Posterior vena cava (tissue), 2 donors: ENCODE measurements at places on chromosomes 12 and 14. TPM values are rescaled to one million over a fixed set of nuclear protein-coding genes. Genes with fewer than 3 reads are reported as not detected.
A peak's percentile ranks its signal among the peaks of the same experiment; 100 is the strongest.

Gene HOXC10
- 27.9 TPM for total RNA-seq

Gene RNASE7
- total RNA-seq, result not detected

Gene CLEC2A
- total RNA-seq, result not detected

Gene IRAK3
- total RNA-seq, result 24.3 TPM

Gene FOXN4
- total RNA-seq, result not detected

Gene CYP27B1
- 1.1 TPM for total RNA-seq

Gene SERPINA3
- 301 TPM for total RNA-seq

Gene PPFIA2
- total RNA-seq, result 62.6 TPM

Gene IL31
- not detected for total RNA-seq

Gene VDR
- 10.2 TPM for total RNA-seq

Gene ITGA7
- total RNA-seq, result 497 TPM

Gene ENDOU
- 1.7 TPM for total RNA-seq

GRCh38 chr14:34890937-34891336, 15.8 kb upstream of the BAZ1A start:
- DNase-seq, result no peak

GRCh38 chr14:100755649-100756048, 29.0 kb downstream of the DLK1 start:
- no peak for DNase-seq

DNA sequence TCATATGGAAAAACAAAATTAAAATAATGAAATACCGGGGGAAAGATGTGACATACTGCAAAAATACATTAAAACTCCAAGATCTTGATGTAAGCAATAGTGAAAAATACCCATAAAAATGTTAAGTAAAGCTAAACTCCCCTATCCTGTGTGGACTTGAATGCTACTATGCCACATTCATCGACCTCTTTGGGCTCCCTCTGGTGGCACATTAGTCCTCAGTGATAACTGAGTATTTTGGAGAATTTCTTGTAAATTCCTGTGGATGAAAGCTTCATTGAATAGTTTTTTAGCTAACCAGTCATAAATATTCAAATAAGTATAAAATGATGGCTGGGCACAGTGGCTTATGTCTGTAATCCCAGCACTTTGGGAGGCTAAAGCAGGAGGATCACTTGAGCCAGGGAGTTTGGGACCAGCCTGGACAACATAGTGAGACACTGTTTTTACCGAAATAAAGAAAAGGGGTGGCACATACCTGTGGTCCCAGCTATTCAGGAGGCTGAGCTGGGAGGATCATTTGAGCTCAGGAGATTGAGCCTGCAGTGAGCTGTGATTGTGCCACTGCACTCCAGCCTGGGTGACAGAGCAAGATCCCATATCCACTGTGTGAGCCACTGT, 42.4 kb upstream of the SGPP1 start:
- DNase-seq, result no peak

GRCh38 chr14:73740618-73741326, 26.6 kb upstream of the PNMA1 start:
- peak; percentile 92 for DNase-seq

DNA sequence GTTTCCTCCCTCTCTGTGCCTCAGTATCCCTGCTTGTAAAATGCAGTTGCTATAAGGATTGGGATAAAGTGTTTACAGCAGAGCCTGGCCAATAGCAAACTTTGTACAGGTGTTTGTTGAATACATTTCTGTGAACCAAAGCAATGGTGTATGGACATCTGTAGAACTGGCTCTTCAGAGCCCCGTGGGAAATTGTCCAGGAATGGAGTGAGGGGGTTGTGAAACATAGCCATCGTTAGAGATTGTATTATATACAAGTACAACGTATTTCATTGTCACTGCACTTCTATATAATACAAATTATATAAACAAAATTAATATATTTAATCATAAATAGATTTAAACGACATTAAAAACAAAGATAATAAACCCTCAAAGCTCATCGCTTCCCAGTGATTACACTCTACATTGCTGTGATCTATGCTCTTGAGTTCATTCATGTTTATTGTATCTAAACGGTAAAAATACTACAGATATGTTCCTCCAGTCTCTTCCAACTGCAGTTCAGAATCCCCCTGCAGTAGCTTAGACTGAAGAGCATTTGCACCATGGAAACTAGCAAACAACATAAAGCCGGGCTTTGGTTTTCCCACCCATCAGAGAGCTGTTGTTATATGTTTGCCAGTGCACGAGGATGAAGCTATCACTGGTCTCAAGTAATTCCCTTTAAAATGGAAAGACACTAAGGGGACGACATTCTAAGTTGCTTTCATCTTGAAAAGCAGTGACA, 216.7 kb downstream of the TMEM132C start:
- DNase-seq, result no peak

- no peak for DNase-seq
These were observed 18.0 kb upstream of the NUDT14 start for GRCh38 chr14:105199093-105199492.

GRCh38 chr12:109549613-109550270, 23.6 kb downstream of the MMAB start:
- no peak for DNase-seq

DNA sequence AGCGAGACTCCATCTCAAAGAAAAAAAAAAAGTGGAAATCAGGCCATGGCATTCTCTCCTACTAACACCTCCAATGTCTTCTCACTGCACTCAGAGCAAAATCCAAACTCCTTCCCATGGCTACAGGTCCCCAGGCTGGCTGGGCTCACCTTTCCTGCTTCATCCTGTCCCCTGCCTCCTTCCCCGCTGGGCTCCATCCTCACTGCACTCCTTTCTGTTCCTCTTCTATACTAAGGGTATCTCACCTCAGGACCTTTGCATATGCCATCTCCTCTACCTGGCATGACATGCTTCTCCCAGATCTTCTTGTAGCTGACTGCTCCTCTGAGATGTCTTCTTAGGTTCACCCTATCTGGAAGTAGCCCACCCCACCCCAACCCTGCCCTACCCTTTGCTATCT, 111.1 kb downstream of the DPF3 start:
- DNase-seq, result no peak

- no peak for DNase-seq
These were observed 1562.4 kb upstream of the TMEM132C start for GRCh38 chr12:126704609-126705008.

DNA sequence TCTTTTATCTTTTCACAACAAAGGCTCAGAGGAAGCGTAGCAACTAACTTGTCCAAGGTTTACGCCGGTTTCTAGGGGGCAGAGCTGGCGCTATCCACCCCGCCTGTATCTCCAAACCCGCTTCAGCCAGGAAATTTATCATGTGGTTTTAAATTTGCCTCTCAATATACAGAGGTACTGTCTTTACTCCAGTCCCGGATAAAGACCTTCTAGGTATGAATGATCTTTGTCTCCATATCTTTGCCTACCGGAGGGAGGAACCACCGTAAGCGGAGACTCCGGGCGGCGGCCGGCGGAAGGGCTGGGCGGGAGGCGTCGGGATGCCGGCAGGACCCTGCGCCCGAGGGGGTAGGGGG, 693 bp upstream of the RIMKLB start:
- DNase-seq, result no peak

DNA sequence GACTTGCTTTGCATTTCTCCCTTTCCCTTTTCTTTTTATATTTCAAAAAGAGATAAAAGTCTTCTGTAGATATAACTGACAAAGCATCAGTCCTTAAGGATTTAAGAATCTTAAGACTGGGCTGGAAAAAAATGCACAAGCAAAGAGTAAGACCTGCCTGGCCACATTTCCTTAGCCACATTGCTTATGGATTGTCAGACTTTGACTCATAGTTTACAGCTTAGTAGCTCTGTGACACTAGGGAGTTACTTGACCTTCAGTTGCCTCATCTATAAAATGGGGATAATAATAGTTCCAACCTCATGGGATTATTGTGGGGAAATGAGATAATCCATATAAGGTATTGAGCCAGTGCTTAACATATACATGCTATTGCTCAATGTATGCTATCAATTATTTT, 66.4 kb upstream of the STK38L start:
- no peak for DNase-seq

DNA sequence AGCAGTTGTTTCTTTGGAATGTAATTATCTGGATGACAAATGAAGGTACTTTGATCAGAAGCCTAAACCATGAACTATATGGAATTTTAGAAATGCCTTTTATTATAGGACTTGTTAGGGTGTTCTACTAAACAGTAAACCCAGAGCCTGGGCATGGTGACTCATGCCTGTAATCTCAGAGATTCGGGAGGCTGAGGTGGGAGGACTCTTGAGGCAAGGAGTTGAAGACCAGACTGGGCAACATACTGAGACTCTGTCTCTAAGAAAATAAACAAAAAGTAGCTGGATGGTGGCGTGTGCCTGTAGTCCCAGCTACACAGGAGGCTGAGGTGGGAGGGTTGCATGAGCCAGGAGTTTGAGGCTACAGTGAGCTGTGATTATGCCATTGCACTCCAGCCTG, 23.9 kb downstream of the PALS1 start:
- DNase-seq, result no peak

GRCh38 chr14:20441461-20441860, 5.5 kb upstream of the KLHL33 start:
- no peak for DNase-seq

DNA sequence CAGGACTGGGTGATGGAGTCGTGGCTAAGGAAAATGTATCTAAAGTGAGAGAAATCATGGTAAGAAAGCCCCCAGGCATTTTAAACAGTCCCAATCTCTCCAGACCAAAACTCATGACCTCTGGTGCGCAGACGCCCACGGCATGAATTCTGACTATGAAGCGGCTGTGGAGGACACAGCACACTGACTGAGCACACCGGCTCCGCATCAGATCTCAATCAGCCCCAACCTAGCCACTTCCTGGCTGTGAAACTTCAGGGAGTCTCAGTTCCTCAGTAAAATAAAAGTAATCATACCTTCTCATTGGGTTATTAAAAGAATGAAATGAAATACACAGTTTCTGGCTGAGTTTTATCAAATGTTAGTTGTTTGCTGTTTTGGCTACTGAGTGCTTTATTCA, 38.7 kb downstream of the SETD3 start:
- DNase-seq, result no peak

- no peak for DNase-seq
These were observed 547.5 kb downstream of the KCNH5 start for GRCh38 chr14:62497708-62498107.

- no peak for DNase-seq
These were observed 17.3 kb downstream of the EPYC start for GRCh38 chr12:90987520-90987919.

DNA sequence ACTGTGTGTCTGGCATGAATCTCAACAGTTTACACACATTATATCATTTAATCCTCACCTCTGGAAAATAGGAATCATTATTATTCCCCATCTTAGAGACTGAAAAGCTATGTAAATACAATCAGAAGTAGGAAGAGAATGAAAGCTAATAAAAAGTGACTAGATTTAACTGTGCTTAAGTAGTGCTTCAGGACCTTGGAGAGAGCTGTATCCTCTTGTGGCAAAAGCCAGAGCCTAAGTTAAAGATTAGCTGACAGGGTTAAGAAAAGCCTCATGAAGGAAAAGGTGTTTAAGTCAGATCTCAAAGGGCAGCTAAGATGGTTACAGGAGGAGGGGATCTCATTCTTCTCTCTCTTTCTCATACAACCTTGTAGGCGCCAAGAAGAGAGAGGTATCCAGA, 65.3 kb upstream of the TMEM233 start:
- DNase-seq, result no peak

- DNase-seq, result no peak
These were observed 18.9 kb downstream of the LEMD3 start for GRCh38 chr12:65188179-65188701.

DNA sequence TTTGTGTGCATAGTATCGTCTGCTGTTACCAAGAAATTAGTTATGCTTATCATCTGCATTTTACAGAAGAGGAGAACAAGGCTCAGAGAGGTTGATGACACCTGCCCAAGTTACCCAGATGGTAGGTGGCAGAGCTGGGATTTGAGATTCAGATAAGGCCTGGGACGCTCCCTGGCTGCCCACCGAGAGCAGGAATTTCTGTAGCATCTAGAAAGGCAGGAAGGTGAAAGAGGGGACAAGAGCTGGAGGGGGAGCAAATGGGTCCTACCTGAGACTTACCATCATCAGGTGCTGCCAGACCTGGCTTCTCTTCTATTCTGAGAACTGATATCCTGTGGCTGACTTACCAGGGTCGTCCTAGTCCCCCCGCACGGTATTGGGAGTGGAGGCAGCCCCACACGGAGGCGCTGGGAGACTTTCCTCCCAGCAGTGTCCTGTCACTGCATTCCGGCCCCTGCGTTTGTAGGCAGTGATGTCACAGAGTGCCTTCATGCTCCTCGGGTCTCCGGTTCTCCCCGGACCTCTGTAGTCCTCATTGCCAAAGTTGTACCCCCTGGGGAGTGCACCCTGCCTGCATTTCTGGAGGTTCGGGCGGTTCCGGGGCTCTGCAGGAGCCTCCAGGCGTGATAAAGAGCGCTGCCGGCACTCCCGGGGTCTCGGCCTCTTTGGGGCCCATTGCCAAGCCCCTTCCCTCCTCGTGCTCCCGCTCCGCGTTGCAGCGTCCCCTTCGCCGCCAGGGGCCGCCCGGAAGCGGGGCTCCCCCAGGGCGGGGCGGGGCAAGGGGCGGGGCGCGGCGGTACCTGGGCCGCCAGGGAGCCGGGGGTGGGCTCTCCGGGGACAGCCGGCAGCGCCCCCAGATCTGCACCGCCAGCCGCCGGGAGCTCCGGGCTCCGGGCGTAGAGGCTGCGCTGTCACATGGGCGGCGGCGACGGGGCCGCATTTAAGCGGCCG, at the start of gene CABP1:
TSS of gene CABP1 (plus strand) at position 856 of the 951 bp plus-strand sequence. CDS start at position 916, 60 bp downstream.
- no peak for DNase-seq

- no peak for DNase-seq
These were observed 2.2 kb upstream of the LMO3 start for GRCh38 chr12:16607906-16608775.

DNA sequence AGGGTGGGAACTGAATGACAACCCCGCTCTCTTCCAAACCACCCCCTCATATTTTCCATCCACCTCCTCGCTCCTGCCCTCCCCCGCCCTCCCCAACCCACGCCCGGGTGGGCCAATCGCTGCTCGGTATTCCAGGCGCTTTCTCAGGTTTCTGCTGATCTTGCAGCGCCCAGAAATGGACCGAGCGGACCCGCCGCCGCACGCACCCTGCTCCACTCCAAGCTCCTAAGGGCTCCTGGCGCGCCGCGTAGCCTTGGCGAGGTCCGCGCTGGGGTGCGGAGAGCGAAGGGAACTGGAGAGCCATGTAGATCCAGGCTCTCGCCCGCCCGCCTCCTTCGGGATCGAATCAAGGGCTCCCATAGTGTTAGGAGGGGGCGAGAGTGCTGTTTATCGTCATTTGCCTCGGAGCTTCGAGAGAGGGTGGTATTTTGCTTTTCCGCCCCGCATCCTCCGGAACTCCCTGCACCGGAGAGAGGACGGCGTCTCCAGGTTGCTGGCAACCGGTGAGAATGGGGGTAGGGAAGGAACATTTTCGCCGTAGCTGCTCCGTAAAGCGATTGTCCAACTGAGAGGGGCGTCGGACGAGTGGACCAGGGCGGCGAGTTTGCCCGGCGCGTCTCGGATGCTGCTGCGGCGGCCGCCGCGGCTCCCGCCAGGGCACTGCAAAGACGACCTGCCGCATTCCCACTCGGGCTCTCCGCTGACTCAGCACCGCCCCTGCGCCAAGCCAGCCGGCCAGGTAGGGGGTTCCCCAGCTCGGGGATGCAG, at the start of gene KCNA1:
TSS of gene KCNA1 (plus strand) at position 172 of the 768 bp plus-strand sequence. CDS start 1,474 bp downstream, outside the sequence.
- DNase-seq, result no peak
